Temporal lobe (tissue), 4 donors: ENCODE measurements at places on chromosomes 11 and 22. TPM values are rescaled to one million over a fixed set of nuclear protein-coding genes. Genes with fewer than 3 reads are reported as not detected.

Gene PTPRCAP
- not detected for total RNA-seq

Gene A4GALT
- total RNA-seq: 0.49 TPM

Gene MS4A6E
- total RNA-seq: not detected

Gene MGAT3
- total RNA-seq: 25.6 TPM

Gene AGBL2
- total RNA-seq: 0.25 TPM

Gene EXPH5
- total RNA-seq: 0.49 TPM

Gene CALCA
- not detected for total RNA-seq

Gene CNTN5
- 6.9 TPM for total RNA-seq
